ENCODE measurements at places on chromosomes 3 and 15.
A peak's percentile ranks its signal among the peaks of the same experiment; 100 is the strongest.

- DNase-seq, result no peak
Measured at GRCh38 chr15:69056365-69056764, 41.9 kb downstream of the NOX5 start.

- DNase-seq, result no peak
Measured at GRCh38 chr3:52441772-52442332, 3.1 kb downstream of the SEMA3G start.

DNA sequence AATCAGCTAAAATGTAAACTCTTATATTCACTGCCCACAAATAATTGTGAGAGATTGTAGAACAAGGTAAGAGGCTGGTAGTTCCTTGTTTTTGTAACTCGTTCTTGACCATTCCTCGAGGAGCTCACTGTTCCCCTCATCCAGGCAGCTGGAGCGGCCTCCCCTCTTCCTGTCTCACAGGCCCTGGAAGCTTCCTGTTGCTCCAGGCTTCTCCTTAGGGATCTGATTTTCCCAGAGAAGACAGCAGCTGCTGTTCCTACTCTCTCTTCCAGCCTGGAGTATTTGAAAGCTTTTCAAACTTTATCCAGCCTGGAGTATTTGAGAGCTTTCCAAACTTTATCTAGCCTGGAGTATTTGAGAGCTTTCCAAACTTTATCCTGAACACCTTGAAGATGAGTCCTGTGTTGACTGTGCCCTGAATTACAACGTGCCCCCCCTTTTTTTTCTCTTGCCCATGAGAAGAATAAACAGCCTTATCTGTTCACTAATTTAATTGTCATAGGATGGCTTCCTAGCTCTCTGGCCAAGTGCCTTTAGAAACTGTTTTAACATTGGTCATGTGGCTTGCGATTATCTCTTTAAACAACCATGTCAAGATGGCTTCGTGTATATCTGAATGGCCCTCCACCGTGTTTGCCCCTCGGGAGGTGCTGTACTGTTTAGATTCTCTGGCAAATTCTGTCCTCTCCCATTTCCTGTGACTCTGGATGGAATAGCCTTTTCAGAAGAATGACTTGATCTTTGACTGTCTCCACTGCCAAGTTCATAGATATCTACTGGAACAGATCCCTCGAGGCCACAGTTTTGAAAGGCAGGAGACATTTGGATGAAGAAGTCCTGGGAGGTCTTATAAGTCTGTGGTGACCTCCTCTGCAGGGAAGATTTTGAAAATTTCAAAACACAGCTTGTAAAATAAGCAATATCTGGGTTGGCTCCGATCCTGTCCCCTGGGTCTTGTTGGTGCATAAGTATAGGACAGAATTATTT, 4.8 kb downstream of the ADAMTSL3 start:
- no peak for DNase-seq

- no peak for DNase-seq
Measured at GRCh38 chr15:78921940-78922339, 22.9 kb downstream of the CTSH start.

DNA sequence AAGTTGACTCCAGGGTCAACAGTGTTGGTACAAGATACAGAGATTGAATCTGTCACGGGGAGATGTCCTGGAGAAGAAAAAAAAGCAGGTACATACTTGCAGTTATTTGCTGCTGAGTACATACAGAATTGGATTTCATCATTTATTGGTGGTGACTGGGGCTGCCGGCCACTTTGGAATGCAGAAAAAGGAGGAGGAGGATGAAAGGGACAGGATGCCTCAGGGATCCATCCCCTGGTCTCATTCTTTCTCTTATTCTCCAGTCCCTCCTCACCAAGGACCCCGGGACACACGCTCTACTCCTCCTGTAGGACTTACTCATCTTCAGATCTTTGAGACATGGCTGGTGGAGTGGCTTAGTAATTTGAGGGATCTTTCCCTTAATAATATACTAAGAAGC, 30.0 kb upstream of the MEIS2 start:
- DNase-seq, result no peak

- DNase-seq, result no peak
Measured at GRCh38 chr15:101573951-101574350, 78.2 kb downstream of the TM2D3 start.

- peak; percentile 7 for DNase-seq
Measured at GRCh38 chr3:17195192-17195611, 310.4 kb downstream of the PLCL2 start.

DNA sequence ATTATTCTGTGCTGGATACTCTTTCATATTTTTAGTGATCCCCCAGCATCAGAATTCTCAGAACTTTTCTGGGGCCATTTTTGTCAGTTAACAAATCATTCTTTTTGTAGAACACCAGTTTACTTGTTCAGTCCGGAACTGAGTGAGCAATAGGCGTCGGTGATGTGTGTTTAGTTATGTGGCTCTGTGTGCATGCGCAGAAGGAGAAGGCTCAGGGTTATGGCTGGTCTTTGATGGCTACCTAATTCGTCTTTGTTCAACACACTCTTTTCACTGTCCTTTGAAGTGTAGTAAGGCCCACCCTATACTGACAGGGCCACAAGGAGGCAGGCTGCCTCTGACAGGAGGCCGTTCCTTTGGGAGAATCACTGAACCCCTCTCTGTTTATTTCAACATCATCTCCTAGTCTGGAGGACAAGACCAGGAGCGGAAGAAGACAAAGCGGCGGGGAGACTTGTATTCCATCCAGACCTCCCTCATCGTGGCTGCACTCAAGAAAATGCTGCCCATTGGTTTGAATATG, 158.2 kb upstream of the CHRM5 start:
- DNase-seq, result no peak

Data from GM03348 (cell line).